Temporal lobe (tissue), 4 donors: ENCODE measurements at places on chromosomes 4 and X. TPM values are rescaled to one million over a fixed set of nuclear protein-coding genes. Genes with fewer than 3 reads are reported as not detected.

Gene WDFY3
- total RNA-seq, result 173 TPM

Gene ITGB1BP2
- 1.7 TPM for total RNA-seq

Gene GRK4
- total RNA-seq, result 33.4 TPM

Gene NOX1
- not detected for total RNA-seq
